ENCODE measurements at places on chromosomes 7 and 10. TPM values are rescaled to one million over a fixed set of nuclear protein-coding genes. Genes with fewer than 3 reads are reported as not detected.
A peak's percentile ranks its signal among the peaks of the same experiment; 100 is the strongest.

DNA sequence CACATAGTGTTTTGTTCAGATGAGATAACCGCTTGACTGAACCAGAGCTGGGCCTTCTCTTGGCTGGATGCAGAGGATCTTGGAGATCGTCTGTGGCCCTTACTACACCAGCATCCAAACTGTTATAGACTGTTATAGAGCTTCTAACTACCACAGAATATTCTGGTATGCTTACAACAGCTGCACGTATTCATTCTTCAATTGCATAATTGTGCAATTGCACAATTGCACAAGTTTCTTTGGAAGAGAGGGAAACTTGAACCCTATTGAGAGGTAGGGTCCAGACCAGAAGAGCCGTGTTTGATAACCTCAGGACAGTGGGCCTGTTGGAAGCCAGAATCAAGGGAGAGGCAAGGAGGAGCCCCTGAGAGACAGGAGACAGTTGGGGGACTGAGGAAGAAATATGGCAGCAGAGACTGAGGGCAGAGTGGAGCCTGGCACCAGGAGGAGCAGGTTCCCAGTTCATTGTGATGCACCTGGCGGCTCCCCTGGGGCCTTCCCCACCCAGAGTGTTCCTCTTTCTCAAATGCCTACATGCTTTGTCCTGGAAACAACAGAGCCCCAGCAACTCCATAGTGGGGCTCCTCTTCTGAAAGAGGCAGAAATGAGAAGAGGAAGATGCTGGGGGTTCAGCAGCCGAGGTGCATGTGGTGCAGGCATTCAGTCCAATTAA is 64.1 kb downstream of the PTPRZ1 start:
- no peak for DNase-seq

GRCh38 chr10:75189266-75190096 is 21.1 kb upstream of the VDAC2 start:
- DNase-seq, result no peak

The LRIT1 gene
- total RNA-seq, result not detected

GRCh38 chr10:62733654-62734293 is 70.7 kb upstream of the ADO start:
- DNase-seq, result no peak

The GJD4 gene
- total RNA-seq, result not detected

The KMT2E gene
- 22.6 TPM for total RNA-seq

DNA sequence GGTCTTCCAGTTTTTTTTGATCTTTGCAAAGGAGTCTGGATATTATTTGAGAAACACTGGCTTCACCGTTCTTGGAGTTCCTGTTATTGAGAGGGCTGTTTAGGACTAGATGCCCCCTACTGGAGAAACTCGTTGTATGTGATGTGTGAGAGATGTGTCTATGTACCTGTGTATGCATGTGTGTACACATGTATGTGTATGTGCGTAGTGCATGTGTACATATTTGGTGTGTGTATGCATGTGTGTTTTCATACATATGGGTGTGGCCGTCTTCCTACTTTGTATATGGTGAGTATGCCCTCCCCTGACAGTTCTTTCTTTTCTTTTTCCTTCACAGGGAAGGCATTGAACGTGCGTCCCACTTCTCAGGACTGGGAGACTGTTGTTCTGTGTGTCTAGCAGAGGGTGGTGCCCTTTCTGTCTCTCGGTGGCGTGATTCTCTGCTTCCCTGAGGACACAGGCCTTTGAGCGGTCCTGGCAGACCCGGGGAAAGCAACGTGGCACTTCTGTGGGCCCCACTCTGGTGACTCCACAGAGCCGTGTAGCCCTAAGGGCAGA is 3.0 kb upstream of the CALHM3 start:
- no peak for DNase-seq

DNA sequence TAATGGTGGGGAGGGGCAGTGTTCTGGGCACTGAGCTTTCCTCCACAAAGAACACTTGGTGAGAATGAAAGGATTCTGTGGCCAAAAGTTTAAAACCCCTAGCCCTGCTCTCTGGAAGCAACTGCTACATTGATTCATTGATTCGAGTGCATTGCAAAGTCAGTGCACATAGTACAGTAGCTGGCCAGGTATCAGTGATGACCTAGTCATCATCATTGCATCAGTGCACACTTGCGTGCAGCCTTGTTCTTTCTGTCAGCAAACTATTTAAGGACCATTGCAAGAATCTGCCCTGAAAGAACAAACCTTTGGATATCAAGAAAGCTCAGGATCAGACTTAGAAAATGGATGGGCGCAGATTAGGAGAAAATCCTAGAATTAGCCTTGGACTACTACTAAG is 47.4 kb downstream of the CUL1 start:
- no peak for DNase-seq

The FRMD4A gene
- total RNA-seq, result 15.1 TPM

GRCh38 chr10:112852306-112852705 is 97.7 kb upstream of the TCF7L2 start:
- peak; percentile 72 for DNase-seq

The GIMAP8 gene
- total RNA-seq, result 2.7 TPM

DNA sequence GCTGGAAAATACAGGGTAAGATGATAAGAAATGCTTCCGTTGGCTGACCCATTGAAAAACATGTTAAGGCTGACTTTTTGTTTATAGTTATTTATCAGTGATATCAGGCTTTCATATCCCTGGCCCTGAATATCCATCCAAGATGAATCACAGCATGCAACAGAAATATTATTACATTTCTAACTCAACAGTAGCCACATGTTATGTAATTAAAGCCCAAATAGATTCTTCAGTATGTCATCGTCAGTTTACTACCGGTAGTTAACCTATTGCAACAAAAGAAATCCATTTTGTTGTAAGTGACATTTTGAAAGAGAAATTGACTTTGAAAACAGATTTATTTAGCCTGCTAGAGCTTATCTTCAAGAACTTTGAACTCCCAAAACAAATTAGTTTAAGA is 354.1 kb upstream of the CELF2 start:
- DNase-seq, result no peak

- DNase-seq, result no peak
Measured at GRCh38 chr7:66281678-66282590, 76.8 kb downstream of the TPST1 start.

The TWIST1 gene
- total RNA-seq, result not detected

The KLF14 gene
- total RNA-seq, result not detected

- DNase-seq, result no peak
Measured at GRCh38 chr10:70085975-70086613, 33.4 kb downstream of the MACROH2A2 start.

- no peak for DNase-seq
Measured at GRCh38 chr10:121450247-121450646, 148.0 kb downstream of the FGFR2 start.

DNA sequence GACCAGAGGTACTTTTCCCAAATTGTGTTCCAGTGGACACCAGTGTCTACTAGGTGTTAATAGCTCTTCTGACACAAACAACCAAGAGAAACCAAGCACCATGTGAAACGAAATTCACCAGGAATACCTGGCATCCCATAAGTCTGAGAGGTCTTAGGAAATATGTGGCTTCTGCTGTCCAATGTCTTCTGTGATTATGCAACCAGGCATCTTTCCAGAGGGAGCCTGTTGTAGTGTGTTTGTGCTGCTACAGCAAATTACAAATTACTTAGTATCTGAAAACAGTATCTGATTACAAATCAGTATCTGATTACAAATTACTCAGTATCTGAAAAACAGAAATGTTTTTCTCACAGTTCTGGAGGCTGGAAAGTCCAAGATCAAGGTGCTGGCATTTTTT is 133.6 kb upstream of the NPVF start:
- DNase-seq, result no peak

The TSPAN12 gene
- 14.4 TPM for total RNA-seq
